ENCODE measurements at places on chromosomes 5 and 9. TPM values are rescaled to one million over a fixed set of nuclear protein-coding genes. Genes with fewer than 3 reads are reported as not detected.

Gene AFAP1L1
- 0.98 TPM for total RNA-seq

- peak; percentile 70 for DNase-seq
Measured at GRCh38 chr5:53430618-53431252, 49.7 kb upstream of the FST start.

DNA sequence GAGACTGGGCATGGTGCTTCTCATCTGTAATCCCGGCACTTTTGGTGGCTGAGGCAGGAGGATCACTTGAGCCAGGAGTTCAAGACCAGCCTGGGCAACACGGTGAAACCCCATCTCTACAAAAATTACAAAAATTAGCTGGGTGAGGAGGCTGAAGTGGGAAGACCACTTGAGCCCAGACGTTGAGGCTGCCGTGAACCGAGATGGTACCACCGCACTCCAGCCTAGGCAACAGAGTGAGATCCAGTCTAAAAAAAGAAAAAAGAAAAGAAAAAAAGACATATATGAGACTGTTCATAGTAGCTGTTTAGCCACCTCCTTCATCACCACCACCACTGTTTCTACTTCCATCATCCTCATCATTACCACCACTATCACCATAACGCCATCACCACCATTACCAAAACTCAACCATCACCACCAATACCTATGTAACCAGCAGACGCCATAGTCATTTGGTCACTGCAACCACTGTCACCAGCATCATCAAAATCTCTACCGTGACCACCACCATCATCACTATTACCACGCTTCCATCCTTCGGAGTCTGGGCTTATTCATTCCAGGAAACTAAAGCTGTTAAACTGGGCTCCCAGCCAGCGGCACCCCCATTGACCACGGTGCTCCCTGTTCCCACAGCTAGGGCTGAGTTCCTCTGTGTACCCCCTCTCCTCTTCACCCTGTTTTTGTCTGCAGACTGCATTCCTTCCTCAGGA lies 8.4 kb upstream of the KIF12 start:
- DNase-seq = no peak

GRCh38 chr9:37281541-37281940 lies 141.0 kb upstream of the GRHPR start:
- DNase-seq = no peak

GRCh38 chr5:56557198-56557597 lies 258.2 kb upstream of the MAP3K1 start:
- DNase-seq = no peak

- DNase-seq = no peak
Measured at GRCh38 chr9:90455316-90455715, 187.3 kb downstream of the DIRAS2 start.

Gene PCDHGA8
- total RNA-seq = 0.61 TPM

- DNase-seq = no peak
Measured at GRCh38 chr5:128338649-128339048, 199.4 kb downstream of the FBN2 start.

GRCh38 chr5:113379936-113380806 lies 54.6 kb downstream of the TSSK1B start:
- DNase-seq = no peak

DNA sequence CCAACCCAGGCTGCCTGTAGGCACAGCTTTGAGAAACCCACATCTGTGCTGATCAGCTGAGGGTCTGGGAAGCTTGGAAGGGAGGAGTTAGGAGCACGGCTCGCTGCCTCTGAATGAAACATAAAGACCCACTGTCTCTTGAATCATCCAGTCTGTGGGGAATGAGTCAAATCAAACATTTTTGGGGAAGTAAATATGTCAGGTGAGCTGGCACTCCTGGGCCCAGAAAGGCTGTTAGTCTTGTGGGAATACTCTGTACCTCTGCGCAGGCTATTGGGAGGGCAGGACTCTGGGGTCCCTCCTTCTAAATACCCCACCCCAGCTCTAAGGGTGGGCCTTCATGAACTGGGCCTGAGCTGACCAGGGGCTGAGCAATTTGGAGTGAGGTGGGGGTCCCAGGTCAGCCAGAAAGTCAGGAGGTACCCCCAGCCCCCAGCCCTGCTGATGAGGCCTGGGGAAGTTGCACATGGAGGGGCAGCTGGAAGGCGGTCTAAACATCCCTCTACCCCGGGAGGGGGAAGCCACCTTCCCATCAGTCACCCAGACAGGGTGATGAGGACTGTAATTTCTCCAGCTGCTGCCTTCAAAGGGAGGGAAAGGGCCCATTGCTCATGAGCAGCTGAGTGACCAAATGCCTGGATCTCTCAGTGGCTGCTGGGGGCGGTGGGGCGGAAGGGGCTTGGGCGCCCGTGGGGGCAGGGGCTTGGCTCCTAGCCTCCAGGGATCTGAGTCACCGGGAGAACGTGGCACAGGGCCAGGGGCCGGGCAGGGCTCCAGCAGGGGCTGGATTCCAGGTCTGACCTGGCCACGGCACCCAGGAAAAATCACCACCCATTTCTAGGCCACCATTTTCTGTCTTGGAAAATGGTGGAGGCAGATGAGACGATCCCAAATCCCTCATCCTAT lies 10.8 kb downstream of the FIBCD1 start:
- DNase-seq = peak; percentile 89

DNA sequence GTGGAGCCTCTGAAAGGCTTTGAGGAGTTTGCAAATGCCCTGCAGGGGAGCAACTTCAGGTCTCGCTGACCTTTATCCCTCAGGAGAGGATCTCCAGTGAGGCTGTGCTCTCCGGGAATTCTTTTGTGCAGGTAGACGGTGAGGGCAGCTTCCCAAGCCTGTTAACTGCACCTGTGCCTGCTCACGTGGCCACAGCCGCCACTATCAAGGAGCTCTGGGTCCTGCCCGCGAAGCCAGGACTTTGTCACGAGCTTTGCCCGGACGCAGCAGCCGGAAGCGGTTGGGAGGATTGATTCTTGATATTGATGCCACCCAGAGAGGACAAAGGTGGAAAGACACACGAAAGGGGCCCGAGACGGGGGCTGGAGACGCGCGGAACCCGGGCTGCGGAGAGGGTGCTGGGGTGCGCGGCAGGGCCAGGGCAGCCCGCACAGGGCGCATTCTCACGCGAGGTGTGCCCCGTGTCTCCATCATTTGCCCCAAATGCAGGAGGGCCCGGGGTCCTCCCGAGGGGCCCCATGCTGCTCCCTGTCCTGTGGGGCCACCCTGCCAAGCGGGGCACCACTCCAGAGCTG lies 18.2 kb downstream of the SLC9A3 start:
- DNase-seq = no peak

GRCh38 chr5:16866795-16867576 lies 69.1 kb downstream of the MYO10 start:
- no peak for DNase-seq

GRCh38 chr5:102841021-102841420 lies 85.9 kb downstream of the PAM start:
- DNase-seq = no peak

Gene ARHGEF39
- 8.9 TPM for total RNA-seq

DNA sequence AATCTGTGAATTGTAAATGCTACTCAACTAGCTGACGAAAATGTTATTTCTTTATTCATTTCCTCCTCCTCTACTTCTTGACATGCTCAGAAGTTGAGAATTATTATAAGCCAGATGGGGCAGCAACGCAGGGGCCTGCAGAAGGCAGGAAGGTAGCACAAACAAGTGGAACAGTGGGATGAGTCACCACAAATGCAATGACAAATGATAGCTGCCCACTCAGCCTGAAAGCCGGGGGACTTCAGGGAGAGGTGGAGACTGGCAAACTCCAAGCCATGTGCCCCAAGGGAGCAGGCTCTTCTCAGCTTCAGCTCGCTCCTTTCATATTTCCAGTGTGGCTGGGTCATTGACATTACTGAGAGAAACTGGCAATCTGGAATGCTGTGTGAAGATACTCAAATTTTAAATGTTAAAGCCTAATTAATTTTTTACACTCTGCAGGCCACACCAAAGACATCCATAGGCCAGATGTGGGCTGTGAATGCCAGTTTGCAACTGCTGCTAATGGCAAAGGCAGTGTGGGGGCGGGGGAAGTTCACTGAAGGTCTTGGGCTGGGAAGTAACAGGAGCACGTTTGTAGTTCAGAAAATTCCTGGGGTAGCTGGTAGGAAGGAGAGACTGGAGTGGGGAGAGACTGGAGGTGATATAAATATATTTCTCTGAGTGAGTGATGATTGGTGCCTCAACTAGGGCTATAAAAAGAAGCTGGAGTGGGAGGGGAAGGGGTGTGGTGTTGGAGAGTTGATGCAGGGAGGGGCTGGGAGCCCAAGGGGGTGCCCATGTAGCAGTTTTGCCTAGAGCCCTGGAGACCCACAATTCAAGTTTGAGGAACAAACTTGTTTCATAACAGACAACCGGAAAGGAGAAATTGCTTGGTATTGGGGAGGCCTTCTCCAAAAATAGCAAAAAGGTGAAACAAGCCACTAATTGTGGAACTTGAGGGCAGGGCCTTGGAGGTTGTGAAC lies 20.8 kb upstream of the ADRB2 start:
- DNase-seq = peak; percentile 86

DNA sequence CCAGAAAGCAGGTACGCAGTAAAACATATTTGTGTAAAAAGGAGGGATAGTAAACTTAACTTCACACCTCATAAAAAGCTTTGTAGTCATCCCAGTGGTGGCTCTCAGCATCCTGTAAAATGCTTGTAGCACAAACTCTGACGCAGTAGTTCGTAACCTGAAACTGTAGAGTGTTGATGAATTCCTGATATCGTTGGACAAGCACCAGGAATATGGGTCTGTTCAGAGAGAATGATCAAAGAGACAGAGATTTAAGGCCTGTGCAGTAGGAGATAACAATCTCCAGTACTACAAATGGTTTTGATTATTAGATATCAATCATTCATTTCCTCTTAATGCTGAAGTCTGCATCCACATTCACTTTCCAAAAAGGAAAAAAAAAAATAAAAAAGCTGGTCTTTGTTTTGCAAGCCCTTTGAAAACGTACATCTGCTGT lies 148.5 kb downstream of the KIAA0825 start:
- DNase-seq = no peak

Data from HT1080 (cell line).